DMS 273 treated with DMSO at 0.1 percent for 48 hours (cell line): ENCODE measurements at places on chromosomes 3 and 15.

GRCh38 chr15:65246026-65246714, 34.9 kb upstream of the CILP start:
- no peak for DNase-seq

GRCh38 chr15:59950603-59951388, 53.3 kb upstream of the FOXB1 start:
- DNase-seq = no peak

GRCh38 chr15:63663906-63664305, 66.7 kb downstream of the FBXL22 start:
- DNase-seq = no peak

GRCh38 chr3:67941433-67942030, 287.1 kb upstream of the SUCLG2 start:
- DNase-seq = no peak

GRCh38 chr3:99544786-99545281, 93.6 kb upstream of the COL8A1 start:
- no peak for DNase-seq

- DNase-seq = no peak
Observed at GRCh38 chr15:87873516-87873915, 383.0 kb downstream of the NTRK3 start.

DNA sequence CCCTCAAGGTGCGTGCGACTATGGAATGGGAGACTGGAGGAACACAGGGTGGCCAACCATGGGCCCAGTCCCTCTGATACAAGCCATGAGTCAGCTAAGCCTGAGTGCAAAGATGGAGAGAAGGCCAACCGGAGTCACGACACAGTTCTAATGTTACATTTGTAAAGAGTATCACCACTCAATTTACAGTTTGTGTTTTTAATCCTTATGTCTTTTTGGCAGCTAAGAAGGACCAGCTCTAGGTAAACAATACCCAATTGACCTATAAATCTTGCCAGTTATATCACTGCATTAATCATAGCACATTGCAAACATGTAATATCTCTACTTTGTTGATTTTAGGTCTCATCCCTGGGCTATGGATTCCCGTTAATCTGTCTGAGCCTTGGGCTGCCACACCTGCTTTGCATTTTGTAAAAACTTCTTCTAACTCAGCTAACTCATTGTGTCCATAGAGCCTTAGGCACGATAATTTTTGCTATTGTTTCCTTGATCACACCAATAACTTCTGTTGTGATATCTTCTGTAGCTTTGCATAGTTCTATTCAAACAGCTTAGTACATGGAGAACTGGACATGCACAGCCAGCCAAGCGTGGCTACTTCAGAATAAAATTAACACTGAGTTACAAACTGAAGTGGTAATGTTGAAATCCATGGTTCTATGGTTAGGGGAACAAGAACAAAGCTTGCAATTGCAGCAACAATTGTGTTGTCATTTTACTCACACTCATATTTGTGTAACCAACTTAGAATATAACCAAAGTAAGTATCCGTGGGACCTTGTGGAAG, 50.3 kb downstream of the LSM3 start:
- DNase-seq = no peak
